ENCODE measurements at places on chromosomes 2 and 18.
A peak's percentile ranks its signal among the peaks of the same experiment; 100 is the strongest.

DNA sequence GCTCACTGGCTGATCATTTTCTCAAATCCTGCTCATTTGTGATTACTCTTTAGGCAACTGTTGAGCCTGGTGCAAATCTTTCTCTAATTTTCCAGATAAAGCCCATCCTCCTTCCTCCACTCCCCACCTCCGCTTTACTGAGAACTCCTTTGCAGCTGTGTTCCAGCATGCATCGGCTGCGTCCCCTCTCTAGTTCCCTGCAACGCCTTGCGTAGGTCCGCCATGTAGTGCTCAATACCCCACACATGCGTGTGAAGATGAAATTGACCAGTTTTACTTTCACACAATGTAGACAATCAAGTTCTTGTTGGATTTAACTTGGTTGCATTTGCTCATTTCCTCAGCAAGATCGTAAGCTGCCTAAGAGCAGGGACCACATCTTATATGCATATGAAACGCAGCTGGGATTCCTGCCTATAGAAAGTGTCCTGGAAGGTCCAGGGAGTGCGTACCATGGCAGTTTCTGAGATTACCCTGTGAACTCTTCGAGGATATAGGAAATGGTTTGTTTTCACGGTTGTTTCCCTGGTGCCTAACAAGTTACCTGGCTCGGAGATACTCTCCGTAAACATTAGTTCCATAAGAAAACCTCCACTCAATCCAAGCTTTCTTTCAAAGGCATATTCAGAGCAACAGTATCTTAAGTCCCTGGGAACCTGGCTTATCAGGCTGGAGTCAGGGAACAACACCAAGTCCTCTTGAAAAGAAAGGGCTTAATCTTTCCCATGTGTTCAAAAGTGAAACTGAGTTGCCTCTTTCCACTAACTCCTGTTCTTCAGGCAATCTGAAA, 766.4 kb upstream of the ID2 start:
- no peak for DNase-seq

DNA sequence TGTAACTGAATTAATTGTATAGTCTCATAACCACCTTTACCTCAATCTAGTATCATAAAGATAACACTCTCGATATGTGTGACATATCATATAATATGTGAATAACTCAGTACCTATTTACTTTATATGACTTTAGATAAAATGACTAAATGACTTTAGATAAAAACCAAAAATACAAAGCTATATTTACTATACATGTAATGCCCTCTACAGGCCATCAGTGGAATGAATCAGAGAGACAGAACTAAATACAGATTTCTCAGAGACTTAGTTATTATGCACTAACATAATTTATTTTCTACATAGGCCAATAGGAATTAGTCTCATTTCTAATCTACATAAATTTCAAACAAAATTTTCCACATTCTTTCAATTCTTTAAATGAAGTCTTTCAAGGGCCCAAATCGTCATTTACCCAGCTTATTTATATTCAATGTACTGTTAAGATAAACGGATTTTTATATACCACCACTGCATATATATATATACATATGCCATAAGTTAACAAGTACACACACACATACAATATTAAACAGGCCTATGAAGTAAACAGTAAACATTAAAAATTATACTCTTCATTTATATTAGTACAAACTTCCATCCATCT, 219.9 kb downstream of the EXOC6B start:
- DNase-seq: no peak

DNA sequence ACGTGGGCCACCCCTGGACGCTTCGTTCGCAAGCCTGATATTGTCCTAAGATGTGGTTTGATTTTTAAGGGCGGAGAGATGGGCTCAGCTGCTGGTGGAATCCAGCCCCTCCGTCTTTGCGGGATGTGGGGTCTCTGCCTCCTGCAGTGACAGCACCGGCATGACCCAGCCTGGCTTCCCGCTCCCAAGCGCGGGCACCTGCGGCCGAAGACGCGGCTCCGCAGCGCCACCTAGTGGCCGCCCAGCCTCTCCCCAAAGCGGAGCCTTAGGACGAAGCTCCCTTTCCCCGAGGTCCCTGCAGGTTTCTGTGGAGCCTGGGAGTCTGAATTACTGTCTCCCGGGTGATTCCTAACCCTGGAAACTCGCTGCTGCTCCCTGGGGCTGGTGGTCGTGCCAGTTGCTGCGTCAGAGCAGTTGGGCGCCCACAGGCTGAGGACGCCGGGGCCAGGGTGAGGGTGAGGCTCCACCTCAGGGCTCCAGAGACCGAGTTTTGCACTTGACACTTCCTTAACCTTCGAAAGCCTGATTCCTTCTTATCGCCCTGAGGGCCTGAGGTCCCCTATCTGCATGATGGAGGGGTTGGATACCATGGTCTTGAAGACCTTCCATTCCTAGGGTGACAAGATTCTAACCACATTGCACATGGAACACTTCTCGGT, 137.5 kb downstream of the TPO start:
- peak; percentile 66 for DNase-seq

DNA sequence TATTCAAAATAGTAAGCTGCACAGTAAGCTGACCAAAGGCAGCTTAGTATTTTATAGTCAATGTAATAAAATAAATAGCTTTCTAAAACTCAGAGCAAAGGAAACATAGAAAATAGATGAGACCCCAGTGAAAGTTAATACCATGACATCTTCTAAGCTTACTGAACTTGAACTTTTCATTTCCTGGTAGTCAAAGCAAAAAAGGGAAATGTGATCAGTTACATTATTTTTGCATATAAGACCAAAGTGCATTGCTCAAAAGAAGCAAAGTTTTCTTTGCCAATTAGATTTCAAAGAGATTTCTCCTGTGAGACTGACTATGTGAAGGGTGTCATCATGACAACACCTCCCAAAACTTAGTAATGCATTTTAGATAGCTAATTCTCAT, 70.2 kb downstream of the MYO1B start:
- no peak for DNase-seq

DNA sequence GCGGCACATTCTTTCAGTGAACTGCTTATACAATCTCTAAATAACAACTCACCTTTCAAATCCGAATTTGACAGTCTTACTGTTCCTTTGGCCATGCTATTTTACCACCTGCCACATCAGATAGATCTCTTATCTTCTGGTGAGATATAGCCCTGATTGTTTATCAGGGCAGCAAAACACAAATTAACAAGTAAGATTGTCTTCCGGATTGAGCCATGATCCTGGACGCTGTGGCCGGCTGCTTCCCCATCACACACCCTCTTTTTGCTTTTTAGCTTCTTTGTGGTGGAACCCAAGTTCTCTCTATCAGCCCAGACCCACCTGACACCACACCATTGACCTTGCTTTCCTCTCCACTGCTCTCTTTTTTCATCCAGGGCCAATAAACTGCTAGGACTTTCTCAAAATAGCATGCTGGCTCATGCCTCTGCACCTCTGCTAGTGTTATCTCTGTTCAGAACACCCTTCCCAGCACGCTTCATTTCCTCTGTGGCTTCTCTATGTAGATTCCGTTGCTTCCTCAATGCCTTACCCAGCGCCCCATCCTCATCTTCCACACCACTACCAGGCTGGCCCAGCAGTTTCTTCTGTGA, 111.8 kb upstream of the CNTNAP5 start:
- no peak for DNase-seq

- no peak for DNase-seq
Measured at GRCh38 chr18:79883461-79884293, 67.8 kb downstream of the SLC66A2 start.

DNA sequence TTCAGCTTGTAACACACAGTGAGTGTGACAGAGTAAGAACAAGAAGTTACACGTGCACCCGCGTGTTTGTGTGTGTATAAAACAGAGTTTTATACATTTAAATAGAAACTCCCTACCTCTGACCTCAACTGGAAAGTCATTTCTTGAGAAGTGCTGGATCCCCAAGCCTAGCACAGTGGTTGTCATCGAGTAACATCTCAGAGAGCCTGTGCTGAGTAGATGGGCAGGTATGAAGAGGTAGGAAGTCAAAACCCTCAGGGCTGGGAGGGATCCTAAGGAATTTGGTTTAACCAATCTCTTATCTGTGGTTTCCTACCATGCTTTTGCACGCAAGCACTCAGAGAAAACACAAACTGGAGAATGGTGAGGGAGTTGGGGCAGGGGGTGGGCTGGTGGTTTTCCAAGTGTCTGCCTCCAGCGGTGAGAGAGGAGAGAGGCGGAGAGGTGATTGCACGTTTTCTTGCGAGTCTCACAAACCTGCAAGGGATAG, 9.2 kb downstream of the ACOXL start:
- no peak for DNase-seq

DNA sequence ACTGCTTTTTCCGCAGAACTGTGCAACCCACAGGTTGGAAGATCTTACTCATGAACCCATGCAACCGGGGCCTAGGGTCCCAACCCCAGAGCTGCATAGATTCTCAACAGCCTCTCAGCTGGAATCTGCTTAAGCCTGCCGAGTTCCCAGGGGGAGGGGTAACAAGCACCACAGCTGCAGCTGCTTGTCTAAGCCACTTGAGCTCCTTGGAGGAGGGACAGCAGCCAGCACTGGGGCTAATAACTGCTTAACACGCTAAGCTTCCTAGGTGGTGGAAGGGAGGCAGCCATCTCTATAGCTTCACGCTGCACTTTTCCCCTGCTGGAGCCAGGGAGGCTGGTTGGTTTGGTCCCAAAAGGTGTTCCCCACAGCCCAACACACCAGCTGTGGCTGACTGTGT, 311.6 kb downstream of the DSC3 start:
- no peak for DNase-seq

DNA sequence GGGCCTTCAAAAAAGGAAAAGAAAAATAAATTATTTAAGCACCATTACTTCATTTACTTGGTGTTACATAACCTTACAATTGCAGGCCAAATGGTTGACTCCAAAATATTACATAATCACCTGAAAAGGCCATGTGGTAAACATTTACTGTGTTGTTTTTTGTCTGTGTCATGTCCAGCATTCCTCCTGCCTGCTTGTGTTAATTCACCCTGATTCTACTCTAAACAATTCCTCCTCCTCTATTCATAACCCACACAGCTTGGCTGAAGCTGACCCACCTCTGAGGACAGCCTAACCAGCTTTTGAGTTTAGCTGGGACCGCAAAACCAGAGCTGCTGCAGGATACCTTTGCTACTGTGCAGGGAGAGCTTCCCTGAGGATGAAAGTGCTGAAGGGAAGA, 35.4 kb downstream of the TMX3 start:
- no peak for DNase-seq

DNA sequence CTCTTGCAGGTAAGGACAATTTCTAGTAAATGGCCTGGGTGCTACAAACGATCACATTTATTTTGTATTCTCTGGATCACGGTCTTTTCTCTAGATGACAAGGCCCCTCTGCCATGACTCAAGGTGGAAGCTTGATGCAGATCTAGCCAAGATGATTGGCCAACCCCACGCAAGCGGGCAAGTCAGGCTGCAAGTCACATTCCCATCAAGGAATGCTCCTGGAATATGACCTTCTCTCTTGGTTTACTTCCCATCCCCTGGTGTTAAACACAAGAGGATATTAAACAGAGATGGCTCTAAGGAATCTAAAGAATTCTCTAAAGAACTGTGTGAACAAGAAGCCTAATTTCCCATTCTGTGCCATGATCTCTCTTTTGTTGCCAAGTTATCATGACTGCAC, 97.3 kb upstream of the SERPINE2 start:
- DNase-seq: no peak

DNA sequence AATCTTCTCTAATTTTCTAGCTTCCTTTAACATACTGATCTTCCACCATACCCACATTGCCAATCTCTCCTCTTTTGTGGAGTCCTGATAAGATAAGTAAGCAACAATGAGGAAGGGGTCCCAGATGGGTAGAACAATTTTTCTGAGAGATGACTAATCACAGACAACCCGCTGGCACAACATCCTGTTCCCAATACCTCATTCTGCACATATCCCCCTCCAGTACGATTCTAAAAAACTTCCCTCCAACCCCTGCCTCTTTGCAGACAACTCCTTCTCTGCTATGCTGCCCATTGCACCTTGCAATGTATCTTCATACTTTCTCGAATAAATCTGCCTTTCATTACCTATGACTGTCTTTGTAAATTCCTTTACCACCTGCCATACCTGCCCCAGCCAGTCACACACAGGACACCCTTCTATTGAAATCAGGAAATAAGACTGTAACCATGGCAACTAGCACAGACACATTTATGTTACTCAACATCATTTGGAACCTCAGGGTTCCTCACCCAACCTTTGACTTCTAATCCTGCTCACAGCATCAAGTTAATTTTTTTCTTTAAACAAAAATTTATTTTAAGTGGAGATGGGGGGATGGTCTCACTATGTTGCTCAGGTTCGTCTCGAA, 7.4 kb upstream of the EXOC6B start:
- DNase-seq: no peak

GRCh38 chr2:203697190-203697589, 9.2 kb upstream of the CD28 start:
- DNase-seq: no peak

- DNase-seq: no peak
Measured at GRCh38 chr2:226351711-226352110, 447.9 kb downstream of the IRS1 start.

- no peak for DNase-seq
Measured at GRCh38 chr18:24006712-24007313, 7.7 kb upstream of the TTC39C start.

DNA sequence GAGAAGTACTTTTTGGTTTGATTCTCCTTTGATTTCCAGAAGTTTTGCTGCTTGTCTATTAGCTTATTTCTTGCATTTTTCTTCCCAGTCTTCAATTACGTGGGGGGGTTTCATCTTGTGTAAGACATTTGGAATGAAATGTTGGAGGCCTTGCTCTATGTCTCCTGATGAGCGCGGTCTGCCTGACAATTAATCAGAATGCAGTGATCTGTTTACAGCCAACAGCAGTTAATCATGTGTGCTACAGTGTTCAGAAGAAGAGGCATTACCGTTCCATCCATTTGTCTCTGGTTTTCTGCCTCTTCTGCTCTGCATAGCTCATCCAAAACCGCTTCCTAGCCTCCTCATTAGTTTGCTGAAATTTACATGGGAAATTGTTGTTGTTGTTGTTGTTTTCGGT, 134.4 kb upstream of the ST6GAL2 start:
- no peak for DNase-seq

DNA sequence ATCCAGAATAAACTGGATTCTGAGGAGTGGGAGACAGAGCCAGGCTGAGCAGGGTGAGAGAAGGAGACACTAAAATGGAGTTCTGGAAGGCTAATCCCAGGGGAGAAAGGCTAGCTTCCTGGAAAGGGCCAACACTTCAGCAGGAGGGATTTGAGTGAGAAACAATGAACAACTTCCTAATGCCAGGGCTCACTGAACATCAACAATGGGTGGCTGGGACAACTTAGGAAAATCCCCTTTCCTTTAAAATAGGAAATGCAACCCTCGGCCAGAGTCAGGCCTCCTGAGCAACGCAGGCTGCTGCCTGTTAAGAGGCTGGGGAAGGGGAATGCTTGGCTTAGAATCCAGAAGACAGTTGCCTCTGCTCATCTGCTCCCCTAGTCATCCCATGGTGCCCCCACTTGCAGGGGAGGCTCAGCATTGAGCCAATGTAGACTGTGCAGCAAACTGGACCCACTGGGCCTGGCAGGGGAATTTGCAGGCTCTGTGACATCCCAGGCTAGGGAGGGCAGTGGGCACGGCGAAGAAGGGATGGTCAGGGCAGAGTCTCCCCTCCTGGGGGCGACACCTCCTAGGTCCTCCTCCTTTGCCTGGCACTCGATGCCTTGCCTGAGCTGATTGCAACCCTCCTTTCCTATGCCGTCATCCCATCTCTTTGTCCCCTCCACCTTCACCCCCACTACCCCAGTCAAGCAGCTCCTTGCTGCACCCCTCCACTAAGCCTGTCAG, 182.5 kb downstream of the TNS1 start:
- no peak for DNase-seq
